ENCODE measurements at places on chromosomes 7 and 10.

GRCh38 chr10:116113721-116114501, 159.1 kb downstream of the GFRA1 start:
- DNase-seq, result peak; percentile 12

GRCh38 chr7:131288450-131288849, 39.2 kb upstream of the MKLN1 start:
- no peak for DNase-seq

DNA sequence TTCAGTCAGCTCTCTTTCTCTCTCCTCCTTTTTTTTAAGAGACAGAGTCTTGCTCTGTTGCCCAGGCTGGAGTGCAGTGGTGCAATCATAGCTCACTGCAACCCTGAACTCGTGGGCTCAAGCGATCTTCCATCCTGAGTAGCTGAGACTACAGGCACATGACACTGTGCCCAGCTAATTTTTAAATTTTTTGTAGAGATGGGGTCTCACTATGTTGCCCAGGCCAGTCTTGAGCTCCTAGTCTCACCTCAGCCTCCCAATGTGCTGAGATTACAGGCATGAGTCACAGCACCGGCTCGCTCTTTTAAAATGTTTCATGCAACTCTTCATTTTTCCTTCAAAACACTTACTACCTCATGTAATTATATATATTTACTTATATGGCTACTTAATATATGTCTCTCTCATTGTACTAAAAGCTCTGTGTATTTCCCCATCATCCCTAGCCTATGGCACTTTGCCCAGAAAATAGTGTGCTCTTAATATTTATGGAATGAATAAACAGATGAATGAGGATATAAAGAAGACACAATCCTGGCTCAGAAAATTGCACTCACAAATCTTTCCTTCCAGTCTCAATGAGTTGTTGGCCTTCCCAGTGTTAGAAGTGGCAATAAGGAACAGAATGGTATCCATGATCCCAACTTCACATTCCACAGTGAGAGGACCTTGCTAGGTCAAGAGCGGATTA, 33.9 kb downstream of the EBLN1 start:
- no peak for DNase-seq

- no peak for DNase-seq
Observed at GRCh38 chr10:43136432-43136831, 1.8 kb upstream of the CSGALNACT2 start.

GRCh38 chr10:114396464-114396863, 7.8 kb downstream of the AFAP1L2 start:
- DNase-seq, result no peak

DNA sequence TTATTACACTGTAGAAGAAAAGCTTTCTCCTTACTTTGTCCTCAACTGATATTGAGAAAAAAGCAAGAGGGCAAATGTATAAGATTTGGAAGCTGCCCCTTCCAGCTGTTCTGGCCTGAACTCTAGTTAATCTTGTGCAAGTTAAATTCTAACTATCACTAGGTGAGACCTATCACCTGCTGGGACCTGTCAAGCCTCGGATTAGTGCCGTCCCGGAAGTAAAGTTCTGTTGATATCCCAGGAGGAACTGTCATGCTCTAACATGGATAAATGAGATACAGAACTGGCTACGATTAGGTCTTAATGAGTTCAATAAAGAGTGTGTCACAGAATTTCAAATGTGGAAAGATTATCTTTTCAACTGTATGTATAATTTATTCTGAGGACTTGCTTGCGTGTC, 1.2 kb upstream of the BPGM start:
- DNase-seq, result no peak

- no peak for DNase-seq
Observed at GRCh38 chr10:19144206-19144605, 95.6 kb downstream of the MALRD1 start.

GRCh38 chr10:87534173-87534858, 29.6 kb downstream of the MINPP1 start:
- no peak for DNase-seq

GRCh38 chr7:117062300-117062699, 109.0 kb downstream of the ST7 start:
- DNase-seq, result no peak

- no peak for DNase-seq
Observed at GRCh38 chr10:6938384-6938783, 358.3 kb upstream of the PRKCQ start.

- no peak for DNase-seq
Observed at GRCh38 chr10:3264161-3264761, 91.7 kb upstream of the PITRM1 start.

GRCh38 chr7:151226560-151226874, 488 bp downstream of the ABCF2 start:
- no peak for DNase-seq

- no peak for DNase-seq
Observed at GRCh38 chr10:50379616-50380015, 128.3 kb upstream of the ASAH2 start.
